ENCODE measurements at places on chromosomes 3 and 15. TPM values are rescaled to one million over a fixed set of nuclear protein-coding genes. Genes with fewer than 3 reads are reported as not detected.

SUSD5 gene
- total RNA-seq: 4.2 TPM

STAC gene
- total RNA-seq: 1.4 TPM

TGM4 gene
- not detected for total RNA-seq

MYRIP gene
- total RNA-seq: 2.6 TPM

HES1 gene
- 87.2 TPM for total RNA-seq

SERPINI2 gene
- total RNA-seq: 1.6 TPM

SLC2A2 gene
- not detected for total RNA-seq

QRICH1 gene
- 115 TPM for total RNA-seq

PXYLP1 gene
- total RNA-seq: 10.7 TPM

SHC4 gene
- 0.16 TPM for total RNA-seq

FETUB gene
- total RNA-seq: not detected

MST1R gene
- total RNA-seq: 0.16 TPM

FAM174B gene
- 34.7 TPM for total RNA-seq

GFM1 gene
- total RNA-seq: 63.5 TPM

SH2D7 gene
- total RNA-seq: not detected

LRTM1 gene
- total RNA-seq: not detected

CACNA2D3 gene
- total RNA-seq: 2.3 TPM

RTP1 gene
- not detected for total RNA-seq

MESP2 gene
- 2.3 TPM for total RNA-seq

FANCD2 gene
- 6.2 TPM for total RNA-seq

NCEH1 gene
- total RNA-seq: 10.4 TPM

ATXN7 gene
- total RNA-seq: 47.9 TPM

STAB1 gene
- total RNA-seq: 55.4 TPM

LARP6 gene
- total RNA-seq: 40.0 TPM

BUB1B gene
- 1.4 TPM for total RNA-seq

CYP11A1 gene
- total RNA-seq: 1.3 TPM

MORC1 gene
- total RNA-seq: not detected

HYKK gene
- 14.7 TPM for total RNA-seq

LRRC2 gene
- total RNA-seq: 2.0 TPM

SLC22A13 gene
- not detected for total RNA-seq

ARHGAP11A gene
- total RNA-seq: 2.0 TPM

SKIC8 gene
- 96.0 TPM for total RNA-seq

PRR20G gene
- total RNA-seq: not detected

CAMK2N2 gene
- not detected for total RNA-seq

DUOXA2 gene
- total RNA-seq: not detected

DAZL gene
- total RNA-seq: not detected

ARGFX gene
- total RNA-seq: not detected

MYO5C gene
- 71.3 TPM for total RNA-seq

XCR1 gene
- total RNA-seq: under 0.01 TPM

CKMT1A gene
- 0.66 TPM for total RNA-seq

ST8SIA2 gene
- total RNA-seq: 0.59 TPM

GJD2 gene
- not detected for total RNA-seq

AADACL2 gene
- not detected for total RNA-seq
